Activated CD4-positive, alpha-beta T cell treated with anti-CD3 and anti-CD28 coated beads for 36 hours (primary cell): ENCODE measurements at places on chromosomes 5 and 9.

- DNase-seq: no peak
These were observed 93.0 kb upstream of the CCL21 start for GRCh38 chr9:34802916-34803315.

DNA sequence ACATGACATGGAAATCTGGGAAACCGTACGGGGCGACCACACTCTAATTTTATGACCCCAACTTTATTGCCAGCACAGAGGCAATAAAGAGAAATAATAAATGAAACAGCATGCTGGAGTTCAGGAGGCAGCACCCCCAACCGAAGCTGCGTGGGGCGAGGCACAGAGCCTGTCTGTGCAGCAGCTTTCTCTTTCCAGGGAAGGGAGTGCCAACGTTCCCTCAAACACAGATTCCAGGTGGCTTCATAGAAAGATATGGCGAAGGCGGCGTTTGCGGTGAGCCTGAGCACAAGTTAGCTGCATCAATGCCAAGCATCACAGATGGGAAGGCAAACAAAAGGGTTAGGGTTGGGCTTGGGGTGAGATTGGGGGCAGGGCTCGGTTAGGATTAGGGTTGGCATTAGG, 114.8 kb downstream of the HSD17B3 start:
- DNase-seq: no peak

GRCh38 chr5:75611311-75612225, at the start of gene ANKDD1B:
TSS of gene ANKDD1B (plus strand) at chr5:75611453. CDS start at chr5:75611635, 182 bp downstream.
- peak; percentile 9 for DNase-seq

DNA sequence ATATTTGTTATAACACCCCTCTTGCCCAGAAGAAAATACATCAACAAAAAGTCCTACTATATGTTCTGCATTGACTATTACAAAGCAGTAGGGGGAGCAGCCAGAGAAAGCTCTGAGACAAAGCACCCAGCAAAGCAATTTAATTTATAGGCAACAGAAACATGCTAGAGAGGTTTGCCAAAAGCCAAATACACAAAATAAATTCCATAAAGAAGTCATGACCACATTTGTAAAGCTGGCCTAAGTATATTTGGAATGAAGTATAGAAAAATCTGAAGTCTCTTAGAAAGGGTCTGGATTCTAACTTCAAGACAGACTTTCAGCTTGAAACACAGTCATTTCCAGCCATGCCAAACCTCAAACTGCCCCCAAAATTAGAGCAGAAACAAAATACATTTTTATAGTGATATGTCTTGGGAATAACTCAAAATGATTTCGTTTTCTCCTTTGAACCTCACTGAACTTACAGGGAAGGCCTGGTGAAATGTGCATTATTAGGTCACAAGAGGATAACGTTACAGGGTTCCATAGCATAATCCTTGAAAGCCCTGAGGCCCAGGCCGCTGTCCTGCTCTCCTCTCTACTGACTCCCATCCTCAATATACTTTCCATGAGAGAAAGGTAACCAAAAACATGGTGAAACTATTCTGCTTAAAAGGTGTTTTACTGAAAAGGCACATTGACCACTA, 451.8 kb downstream of the RAB3C start:
- DNase-seq: peak; percentile 30

- no peak for DNase-seq
These were observed 213.2 kb downstream of the TRIO start for GRCh38 chr5:14356305-14356704.

DNA sequence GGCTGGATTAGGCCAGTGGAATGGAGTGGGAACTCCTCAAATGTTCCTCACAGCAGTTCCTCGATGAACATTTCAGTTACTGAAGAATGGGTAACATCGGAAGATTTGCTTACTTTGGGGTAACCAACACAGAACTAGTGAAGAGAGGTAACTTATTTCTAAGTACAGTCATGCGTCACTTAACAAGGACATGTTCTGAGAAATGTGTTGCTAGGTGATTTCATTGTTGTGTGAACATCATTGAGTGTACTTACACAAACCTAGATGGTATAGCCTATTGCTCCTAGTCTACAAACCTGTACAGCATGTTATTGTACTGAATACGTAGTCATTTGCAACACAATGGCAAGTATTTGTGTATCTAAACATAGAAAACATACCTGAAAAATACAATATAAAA, 228.3 kb downstream of the MAST4 start:
- no peak for DNase-seq

DNA sequence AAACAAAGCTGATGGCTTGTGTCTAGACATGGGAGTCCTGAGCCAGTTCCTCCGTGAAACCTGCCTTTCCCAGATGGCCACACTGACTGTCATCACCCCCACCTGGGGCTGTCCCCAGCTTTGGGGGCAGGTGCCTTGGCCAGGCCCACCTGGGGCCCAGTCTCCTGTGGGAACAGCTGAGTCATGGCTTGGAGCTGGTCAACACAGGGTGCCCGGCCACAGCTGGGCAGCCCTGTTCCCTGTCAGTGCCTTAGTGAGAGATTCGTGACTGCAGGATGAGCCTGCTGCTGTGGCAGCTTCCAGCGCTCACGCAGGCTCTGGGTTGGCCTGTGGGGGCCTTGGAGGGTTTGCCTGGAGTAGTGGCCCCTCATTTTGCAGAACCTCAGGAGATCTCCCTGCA, 56.5 kb downstream of the COL5A1 start:
- no peak for DNase-seq
